Glutamatergic neuron (in vitro differentiated cells): ENCODE measurements at places on chromosomes 16 and 17. TPM values are rescaled to one million over a fixed set of nuclear protein-coding genes. Genes with fewer than 3 reads are reported as not detected.

VAT1L gene
- total RNA-seq, result 17.9 TPM

DNA sequence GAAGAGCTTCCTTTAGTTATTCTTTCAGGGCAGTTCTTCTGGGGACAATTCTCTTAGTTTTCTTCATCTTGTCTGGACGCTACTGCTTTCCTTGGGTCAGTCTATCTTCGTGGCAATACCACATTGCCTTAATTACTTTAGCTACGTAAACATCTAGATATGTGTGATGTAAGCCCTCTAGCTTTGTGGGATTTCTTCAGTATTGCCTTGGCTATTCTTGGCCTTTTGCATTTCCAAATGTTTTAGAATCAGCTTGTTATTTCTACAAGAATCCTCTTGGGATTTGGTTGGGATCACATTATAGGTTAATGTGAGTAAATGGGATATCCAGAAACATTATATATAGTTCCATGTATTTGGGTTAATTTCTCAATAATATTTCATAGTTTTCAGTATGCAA lies 9.0 kb upstream of the ST6GALNAC2 start:
- H3K27ac ChIP-seq, result peak overlapping the region; percentile 81
- peaks cover 12% of the 10 kb centered on the region for H3K27me3 ChIP-seq
- no peak for DNase-seq
- H3K36me3 ChIP-seq, result no peaks in the 10 kb centered on the region

TEX14 gene
- total RNA-seq, result 0.20 TPM

- DNase-seq, result peak; percentile 87
- no peak within 1 kb of the TSS for H3K27ac ChIP-seq
- peaks cover 10% of the 10 kb centered on the region for H3K4me1 ChIP-seq
- H3K4me3 ChIP-seq, result peak within 1 kb of the TSS; percentile 78
- peaks cover 8% of the 10 kb centered on the region for H3K27me3 ChIP-seq
- H3K36me3 ChIP-seq, result no peaks in the 10 kb centered on the region
Observed at GRCh38 chr16:55508941-55509931, at the start of gene LPCAT2. LPCAT2 (plus strand) TSS chr16:55509072; CDS start chr16:55509182, 110 bp downstream.

SLC5A10 gene
- total RNA-seq, result not detected

MYH3 gene
- total RNA-seq, result 2.1 TPM

DNA sequence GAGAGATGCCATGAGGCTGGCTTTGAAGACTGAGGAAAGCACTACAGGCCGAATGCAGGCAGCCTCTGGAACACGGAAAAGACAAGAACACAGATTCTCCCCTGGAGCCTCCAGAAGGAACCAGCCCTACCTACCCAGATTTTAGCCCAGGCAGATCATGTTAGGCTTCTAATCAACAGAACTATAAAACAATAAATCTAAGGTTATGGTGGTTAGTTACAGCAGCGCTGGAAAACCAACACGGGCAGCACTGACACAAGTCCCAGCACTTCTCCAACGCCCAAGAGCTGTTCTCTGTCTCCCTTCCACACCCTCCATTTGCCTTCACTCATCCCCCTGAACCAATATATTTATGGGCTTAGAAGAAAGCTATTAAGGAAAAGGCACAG lies 7.5 kb downstream of the ANKRD11 start:
- peak overlapping the region; percentile 77 for H3K4me3 ChIP-seq
- H3K27me3 ChIP-seq, result peaks cover 16% of the 10 kb centered on the region
- H3K36me3 ChIP-seq, result no peaks in the 10 kb centered on the region
- H3K27ac ChIP-seq, result peak overlapping the region; percentile 54

KCNH4 gene
- total RNA-seq, result 0.71 TPM

SCNN1B gene
- 0.34 TPM for total RNA-seq

DNA sequence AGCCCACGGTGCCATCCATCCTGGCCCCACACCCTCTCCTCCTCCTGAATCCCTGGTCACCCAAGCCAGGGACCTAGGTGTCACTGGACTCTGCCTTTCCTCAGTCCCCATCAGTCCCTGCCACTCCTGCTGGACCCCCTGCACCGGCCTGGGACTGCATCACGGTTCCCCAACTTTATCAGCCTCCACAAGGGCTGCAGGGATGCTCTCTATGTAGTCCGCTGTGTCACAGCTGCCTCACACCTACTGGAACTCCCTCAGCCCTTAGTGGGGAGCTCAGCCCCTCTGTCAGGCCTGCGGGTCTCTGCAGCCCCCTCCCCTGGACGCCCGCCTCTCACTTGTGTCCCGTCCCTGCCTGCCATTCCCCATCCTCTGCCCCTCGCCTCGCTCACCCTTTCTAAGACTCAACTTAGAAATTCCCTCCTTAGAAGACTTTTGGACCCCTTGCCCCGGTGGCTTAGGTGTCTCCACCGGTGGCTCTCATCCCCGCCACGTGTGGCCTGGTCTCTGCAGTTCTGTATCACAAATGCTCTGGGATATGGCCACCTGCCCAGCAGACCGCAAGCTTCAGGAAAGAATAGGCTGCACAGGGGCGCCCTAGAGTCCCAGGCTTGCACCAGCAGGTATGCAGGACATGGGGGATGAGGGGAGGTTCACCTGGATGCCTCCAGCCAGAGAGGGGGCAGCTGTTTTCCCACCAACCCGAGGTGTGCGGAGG lies 62.9 kb downstream of the PRMT7 start:
- no peaks in the 10 kb centered on the region for H3K36me3 ChIP-seq
- peaks cover 7% of the 10 kb centered on the region for H3K27me3 ChIP-seq
- no peak for DNase-seq
- peaks cover 14% of the 10 kb centered on the region for H3K4me1 ChIP-seq
- H3K27ac ChIP-seq, result peak overlapping the region; percentile 38

- H3K36me3 ChIP-seq, result peaks cover 5% of the 10 kb centered on the region
- H3K27me3 ChIP-seq, result no peaks in the 10 kb centered on the region
- H3K4me3 ChIP-seq, result no peak overlapping the region
- DNase-seq, result no peak
Observed at GRCh38 chr17:55708175-55708974, 14.3 kb downstream of the TMEM100 start.

DNA sequence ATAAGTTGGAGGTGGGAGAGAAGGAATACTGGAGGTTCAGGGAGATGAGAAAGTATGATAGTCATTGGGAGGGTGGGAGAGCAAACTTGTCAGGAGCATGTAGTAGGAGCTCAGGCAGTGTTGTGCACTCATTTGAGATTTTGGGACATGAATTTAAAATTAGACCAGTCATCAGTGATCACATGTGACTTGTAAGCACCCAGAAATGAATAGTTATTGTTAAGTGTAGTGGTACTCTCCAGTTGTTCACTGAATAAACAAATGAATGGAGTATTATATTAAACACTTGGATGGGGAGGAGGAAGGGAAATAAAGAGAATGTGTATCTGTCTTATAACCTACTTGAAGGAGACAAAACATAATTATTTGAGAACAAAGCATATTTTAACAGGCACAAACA lies 2.2 kb upstream of the PSME3 start:
- H3K27ac ChIP-seq, result no peak overlapping the region
- no peaks in the 10 kb centered on the region for H3K36me3 ChIP-seq
- no peak overlapping the region for H3K4me3 ChIP-seq
- peaks cover 9% of the 10 kb centered on the region for H3K4me1 ChIP-seq

- no peaks in the 10 kb centered on the region for H3K36me3 ChIP-seq
- DNase-seq, result no peak
- peaks cover 7% of the 10 kb centered on the region for H3K27me3 ChIP-seq
- peak overlapping the region; percentile 64 for H3K4me3 ChIP-seq
- peak overlapping the region; percentile 89 for H3K27ac ChIP-seq
Observed at GRCh38 chr17:80614332-80615047, 69.9 kb downstream of the RPTOR start.

TANGO6 gene
- 16.1 TPM for total RNA-seq

CCDC154 gene
- total RNA-seq, result 4.2 TPM

DNA sequence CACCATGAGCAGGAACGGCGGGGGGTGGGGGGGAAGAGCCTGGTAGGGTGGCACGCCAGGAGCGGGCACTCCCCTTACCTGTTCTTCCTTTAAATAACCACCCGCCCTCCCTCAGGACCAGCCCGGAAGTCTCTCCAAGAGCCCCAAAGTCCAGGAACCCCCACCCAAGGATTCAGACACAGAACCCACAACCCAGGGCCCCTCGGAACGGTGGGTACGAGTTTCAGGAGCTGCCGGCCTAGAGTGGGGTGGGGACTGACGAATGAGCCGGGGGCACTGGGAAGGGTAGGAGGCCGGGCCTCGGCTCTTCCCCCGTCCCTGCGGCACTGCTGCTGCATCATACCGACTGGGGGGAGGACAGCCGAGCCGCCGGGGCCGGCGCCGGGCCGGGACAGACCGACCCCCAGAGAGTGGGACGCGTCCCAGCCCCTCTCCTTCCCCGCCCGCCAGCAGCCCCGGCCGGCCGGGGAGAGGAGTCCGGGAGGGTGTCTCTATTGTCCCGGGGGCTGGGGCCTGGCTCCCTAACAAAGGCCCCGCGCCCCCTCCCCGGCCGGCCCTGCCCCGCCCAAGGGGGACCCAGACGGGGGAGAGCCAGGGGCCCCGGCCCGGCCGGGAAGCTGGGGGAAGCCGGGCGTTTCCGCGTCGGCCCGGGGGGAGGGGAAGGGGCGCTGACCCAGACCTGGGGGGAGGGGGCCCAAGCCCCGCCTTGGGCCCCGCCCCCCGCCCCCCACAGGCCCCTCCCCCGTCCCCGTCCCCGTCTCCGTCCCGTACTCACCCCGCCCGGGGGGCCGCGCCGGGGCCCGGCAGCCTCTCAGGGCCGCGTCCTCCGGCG lies 747 bp downstream of the ATXN7L3 start:
- H3K36me3 ChIP-seq, result no peaks in the 10 kb centered on the region
- peak overlapping the region; percentile 81 for H3K4me3 ChIP-seq
- peak overlapping the region; percentile 17 for H3K27ac ChIP-seq
- peak; percentile 74 for DNase-seq
- peaks cover 24% of the 10 kb centered on the region for H3K4me1 ChIP-seq
- peaks cover 7% of the 10 kb centered on the region for H3K27me3 ChIP-seq

DNA sequence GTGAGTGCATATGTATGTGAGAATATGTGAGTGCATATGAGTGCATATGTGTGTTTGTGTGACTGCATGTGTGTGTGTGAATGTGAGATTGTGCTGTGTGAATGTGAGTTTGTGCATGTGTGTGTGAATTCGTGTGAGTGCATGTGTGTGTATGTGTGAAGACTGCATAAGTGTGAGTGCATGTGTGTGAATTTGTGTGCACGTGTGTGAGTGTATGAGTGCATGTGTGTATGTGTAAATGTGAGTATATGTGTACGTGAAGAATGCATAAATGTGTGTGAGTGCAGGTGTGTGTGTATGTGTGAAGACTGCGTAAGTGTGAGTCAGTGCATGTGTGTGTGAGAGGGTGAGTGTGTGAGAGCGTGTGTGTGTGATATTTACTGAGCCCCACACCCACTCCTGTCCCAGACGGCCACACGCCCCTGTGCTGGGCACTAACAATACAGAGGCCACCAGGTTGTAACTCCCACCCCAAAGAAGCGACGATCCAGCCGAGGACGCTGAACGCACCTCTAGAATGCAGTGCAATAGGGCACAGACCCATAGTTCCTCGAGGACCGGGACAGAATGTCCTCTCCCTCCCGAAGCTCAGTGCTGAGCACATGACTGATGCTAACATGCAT lies 97.8 kb downstream of the C16orf95 start:
- no peaks in the 10 kb centered on the region for H3K27me3 ChIP-seq
- no peak for DNase-seq
- H3K4me3 ChIP-seq, result no peak overlapping the region
- no peaks in the 10 kb centered on the region for H3K4me1 ChIP-seq

ZSCAN10 gene
- total RNA-seq, result 0.74 TPM

RHBDF2 gene
- 1.9 TPM for total RNA-seq

- DNase-seq, result no peak
- H3K36me3 ChIP-seq, result no peaks in the 10 kb centered on the region
- H3K4me3 ChIP-seq, result peak overlapping the region; percentile 86
- H3K4me1 ChIP-seq, result peaks cover 47% of the 10 kb centered on the region
- H3K27me3 ChIP-seq, result peaks cover 6% of the 10 kb centered on the region
- peak overlapping the region; percentile 39 for H3K27ac ChIP-seq
Observed at GRCh38 chr17:41913798-41914197, 5.0 kb downstream of the ACLY start.

GRCh38 chr17:17166446-17166845 lies 39.7 kb downstream of the PLD6 start:
- no peak for DNase-seq
- peaks cover 13% of the 10 kb centered on the region for H3K36me3 ChIP-seq
- no peak overlapping the region for H3K27ac ChIP-seq
- H3K4me3 ChIP-seq, result no peak overlapping the region
- H3K27me3 ChIP-seq, result peaks cover 25% of the 10 kb centered on the region
- H3K4me1 ChIP-seq, result peaks cover 14% of the 10 kb centered on the region

- H3K36me3 ChIP-seq, result peaks cover 24% of the 10 kb centered on the region
- no peaks in the 10 kb centered on the region for H3K4me1 ChIP-seq
- H3K27ac ChIP-seq, result no peak overlapping the region
- no peak for DNase-seq
- peaks cover 4% of the 10 kb centered on the region for H3K27me3 ChIP-seq
Observed at GRCh38 chr17:13671341-13671740, 69.6 kb upstream of the HS3ST3A1 start.

DNA sequence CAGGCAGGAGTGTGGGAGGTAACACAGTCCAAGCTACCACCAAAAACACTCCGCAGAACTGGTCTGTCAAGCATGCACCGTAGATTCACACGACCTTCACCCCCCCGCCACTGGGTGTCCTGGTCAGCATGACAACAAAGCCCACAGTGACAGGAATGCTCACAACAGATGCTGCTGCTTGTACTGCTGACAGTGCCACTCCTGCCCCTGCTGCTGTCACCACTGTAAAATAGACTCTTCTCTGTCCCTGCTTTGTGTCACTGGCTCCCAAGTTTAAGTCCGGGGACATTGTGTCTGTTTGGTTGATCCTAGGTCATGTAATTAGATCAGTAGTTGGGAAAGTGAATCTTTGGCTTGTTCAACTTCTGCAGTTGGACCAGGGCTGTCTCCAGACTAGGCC lies 7.0 kb upstream of the ODF4 start:
- H3K36me3 ChIP-seq, result no peaks in the 10 kb centered on the region
- no peak overlapping the region for H3K4me3 ChIP-seq
- peaks cover 1% of the 10 kb centered on the region for H3K27me3 ChIP-seq
- DNase-seq, result peak; percentile 43
- H3K4me1 ChIP-seq, result peaks cover 3% of the 10 kb centered on the region

- H3K27me3 ChIP-seq, result peaks cover 2% of the 10 kb centered on the region
- no peak overlapping the region for H3K4me3 ChIP-seq
- no peaks in the 10 kb centered on the region for H3K36me3 ChIP-seq
- H3K27ac ChIP-seq, result no peak overlapping the region
- no peak for DNase-seq
Observed at GRCh38 chr17:70810609-70811008, 641.3 kb downstream of the KCNJ2 start.

RASL10B gene
- total RNA-seq, result 3.3 TPM

DNA sequence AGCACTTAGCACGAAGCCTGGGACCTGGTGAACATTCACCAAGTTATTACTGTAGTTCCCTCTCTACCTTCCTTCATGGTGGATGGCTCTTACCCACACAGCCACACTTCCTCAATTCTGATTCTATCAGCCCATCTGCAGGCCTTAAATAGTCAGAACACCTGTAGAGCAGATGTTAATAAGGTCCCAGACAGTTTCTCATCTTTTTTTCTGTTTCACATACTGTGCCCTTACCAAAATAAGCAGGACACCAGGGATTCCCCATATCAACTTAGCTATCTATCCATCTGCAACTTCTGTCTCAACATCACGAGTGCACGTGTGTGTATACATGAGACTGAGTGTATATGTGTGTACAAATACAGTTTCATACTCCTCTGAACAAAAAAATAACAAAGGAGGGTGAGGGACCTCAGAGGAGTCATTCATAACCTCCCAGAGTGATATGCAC lies 2.8 kb downstream of the RECQL5 start:
- H3K36me3 ChIP-seq, result no peaks in the 10 kb centered on the region
- DNase-seq, result no peak
- H3K4me3 ChIP-seq, result no peak overlapping the region

- no peaks in the 10 kb centered on the region for H3K36me3 ChIP-seq
- no peak overlapping the region for H3K4me3 ChIP-seq
- no peak for DNase-seq
- no peaks in the 10 kb centered on the region for H3K27me3 ChIP-seq
Observed at GRCh38 chr17:49343273-49343672, 18.8 kb downstream of the ZNF652 start.

GRCh38 chr17:72423718-72424117 lies 302.9 kb downstream of the SOX9 start:
- H3K4me3 ChIP-seq, result no peak overlapping the region
- H3K36me3 ChIP-seq, result peaks cover 3% of the 10 kb centered on the region
- no peak for DNase-seq
